ENCODE measurements at places on chromosomes 12 and 14.

DNA sequence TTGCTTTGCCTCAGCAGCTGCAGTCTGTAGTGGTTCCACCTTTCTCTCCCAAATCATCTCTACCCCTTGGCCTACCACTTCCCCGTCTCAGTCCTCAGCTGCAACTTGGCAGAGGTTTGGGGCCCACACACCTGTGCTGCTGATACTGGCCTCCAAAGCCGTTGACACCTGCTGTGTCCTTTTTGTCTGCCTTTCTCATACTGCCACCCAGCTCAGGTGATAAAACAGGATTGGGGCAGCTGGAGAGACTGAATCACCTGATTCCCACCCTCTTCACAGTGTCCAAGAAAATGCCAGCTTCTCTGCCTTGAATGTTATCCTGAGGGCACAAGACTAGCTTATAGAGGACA lies 103.7 kb downstream of the ETV6 start:
- DNase-seq: no peak

GRCh38 chr14:65850429-65851135 lies 438.1 kb downstream of the FUT8 start:
- peak; percentile 42 for DNase-seq

DNA sequence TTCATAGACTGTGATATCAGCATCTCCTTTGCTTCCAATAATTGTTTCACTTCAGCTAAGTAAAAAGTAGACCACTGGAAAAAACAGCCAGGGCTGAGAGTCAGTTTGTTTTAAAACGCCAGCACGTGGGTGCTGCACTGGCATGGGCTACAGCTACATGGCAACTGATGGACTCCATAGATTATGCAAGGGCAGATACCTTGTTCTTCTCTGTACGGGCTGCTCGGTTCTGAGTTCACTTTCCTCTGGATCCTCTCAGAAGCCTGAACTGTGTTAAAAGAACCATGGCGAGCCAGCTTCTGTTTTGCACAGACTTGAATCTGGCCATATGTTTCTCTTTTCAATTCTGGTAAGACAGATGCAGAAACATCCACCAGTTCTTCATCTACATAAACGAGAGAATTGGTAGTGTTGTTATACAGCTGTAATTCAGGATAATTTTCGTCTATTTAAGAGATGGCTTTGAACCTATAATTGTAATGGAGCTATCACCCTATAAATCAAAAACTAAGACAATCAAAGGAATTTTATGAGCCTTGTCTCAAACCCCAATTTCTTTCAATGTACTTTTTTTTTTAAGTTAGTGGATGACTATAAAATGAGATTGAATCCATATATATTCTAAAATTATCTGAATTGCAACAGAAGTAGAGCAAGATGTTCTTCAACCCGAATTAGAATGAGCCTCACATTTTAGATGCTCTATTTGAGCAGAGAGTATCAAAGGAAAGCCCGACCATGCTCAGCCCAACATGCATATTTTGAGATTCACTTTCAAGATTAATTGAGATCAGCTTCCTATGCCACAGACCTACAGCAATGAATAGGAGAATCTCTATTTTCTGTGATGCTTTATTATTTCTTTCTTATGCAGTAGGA lies 31.5 kb downstream of the E2F7 start:
- no peak for DNase-seq

DNA sequence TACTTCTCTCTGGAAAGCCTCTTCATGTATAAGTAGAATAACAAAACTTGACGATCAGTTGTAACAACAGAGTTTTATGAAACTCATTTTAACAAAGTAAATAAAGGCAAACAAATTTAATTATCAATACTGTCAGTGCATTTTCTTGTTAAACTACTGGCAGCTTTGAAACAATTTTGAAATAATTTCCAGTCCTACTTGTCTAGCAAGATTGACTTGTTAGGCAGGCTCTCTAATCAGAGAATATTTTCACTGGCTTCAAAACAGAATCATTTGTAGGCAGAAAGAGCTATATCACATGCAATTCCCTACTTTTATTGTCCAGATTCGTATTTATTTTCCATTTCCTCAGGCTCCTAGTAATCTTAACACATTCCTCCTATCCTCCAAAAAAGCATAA lies 45.9 kb upstream of the SLC6A13 start:
- DNase-seq: no peak

DNA sequence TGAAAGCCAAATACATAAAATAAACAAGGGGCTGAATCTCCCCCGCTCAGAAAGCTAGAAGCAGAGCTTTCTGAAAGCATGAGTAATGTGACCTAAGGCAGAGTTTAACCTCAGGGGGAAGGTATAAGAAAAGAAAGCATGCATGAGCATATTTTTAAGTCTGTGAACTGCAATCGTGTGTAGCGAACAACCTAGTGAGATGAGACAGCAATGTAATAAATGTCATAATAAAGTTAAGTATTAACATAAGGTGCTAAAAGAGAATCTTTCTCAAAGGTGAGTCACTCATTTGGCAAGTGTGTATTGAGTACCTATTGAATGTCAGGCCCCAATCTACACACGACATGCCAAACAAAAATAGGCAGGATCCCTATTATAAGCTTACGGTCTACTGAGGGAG lies 14.2 kb upstream of the WDR20 start:
- DNase-seq: no peak

DNA sequence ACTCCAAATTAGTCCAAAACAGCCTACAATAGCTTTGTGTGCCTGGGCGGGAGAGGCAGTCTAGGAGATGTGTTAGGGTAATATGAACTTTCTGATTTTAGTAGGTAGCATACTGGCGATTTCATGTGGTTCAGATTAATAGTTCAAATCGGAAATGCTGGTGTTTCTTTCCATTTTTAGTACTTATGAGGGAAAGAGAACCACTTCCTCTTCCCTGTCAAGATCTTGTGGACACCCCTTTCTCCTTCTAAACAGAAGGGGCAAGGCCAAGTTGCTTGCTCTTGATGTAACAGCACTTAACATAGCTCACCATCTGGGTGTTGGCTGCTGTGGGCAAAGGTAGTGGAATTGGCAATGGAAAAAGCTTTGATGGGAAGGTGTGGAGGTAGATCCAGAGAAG lies 32.2 kb upstream of the IGF1 start:
- DNase-seq: no peak

DNA sequence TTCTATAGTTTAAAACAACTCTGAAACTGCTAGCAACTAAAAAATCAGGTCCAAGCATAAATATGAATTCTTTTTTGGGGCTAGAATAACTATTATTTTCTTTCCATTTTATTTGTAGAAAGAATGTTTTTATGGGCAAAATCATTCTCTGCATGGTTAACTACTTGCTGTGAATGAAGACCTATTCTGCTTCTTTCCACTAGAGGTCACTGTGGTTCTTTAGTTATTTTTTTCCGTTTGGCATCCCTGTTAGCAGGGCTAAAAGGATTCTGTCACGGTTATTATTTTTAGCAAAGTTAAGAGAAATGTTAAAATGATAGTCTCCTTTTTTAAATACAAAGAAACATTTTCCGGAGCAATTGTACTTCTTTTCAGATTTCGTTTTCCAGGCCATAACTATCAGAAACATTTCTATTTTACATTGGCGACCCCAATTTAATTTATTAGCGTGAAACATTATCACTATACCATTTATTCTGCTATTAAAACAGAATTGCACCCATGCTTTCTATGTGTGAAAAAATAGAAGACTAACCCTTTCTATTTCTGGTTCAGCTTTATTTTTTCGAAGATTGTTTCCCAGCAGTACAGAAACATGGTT lies 404.8 kb downstream of the ATP23 start:
- no peak for DNase-seq
